ENCODE measurements at places on chromosomes 11 and 22. TPM values are rescaled to one million over a fixed set of nuclear protein-coding genes. Genes with fewer than 3 reads are reported as not detected.

GRCh38 chr22:48346911-48347310 is 1480.8 kb downstream of the BRD1 start:
- no peak for DNase-seq

- no peak for DNase-seq
Observed at GRCh38 chr11:77967753-77968152, 26.7 kb downstream of the INTS4 start.

- DNase-seq: no peak
Observed at GRCh38 chr22:48710410-48710809, 1117.3 kb downstream of the BRD1 start.

DNA sequence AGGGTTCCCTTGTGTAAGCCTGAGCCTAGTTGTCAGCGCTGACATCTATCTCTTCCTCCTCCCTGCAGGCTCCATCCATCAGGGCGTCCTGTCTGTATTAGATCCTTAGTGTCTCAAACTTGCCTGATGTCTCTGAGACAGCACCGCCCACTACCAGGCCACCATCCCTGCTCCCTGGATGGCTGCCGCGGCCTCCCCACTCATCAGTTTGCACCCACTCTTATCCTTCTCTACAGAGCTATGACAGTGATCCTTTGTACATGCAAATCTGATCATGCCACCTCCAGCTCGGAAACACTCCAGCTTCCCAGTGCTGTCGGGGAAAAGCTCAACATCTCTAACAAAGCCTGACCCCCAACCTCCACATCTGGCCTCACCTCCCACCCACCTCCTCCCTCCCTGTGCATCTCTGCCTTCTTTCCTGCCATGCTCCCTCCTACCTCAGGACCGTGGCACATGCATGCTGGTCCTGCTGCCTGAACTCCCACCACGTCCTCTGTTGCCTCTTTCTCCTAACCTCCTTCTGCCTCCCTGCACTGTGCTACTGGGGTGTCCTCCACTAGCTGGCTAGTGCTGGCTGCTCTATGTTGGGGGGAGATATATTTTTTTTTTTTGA is 61.6 kb upstream of the EIF3D start:
- DNase-seq: no peak

DNA sequence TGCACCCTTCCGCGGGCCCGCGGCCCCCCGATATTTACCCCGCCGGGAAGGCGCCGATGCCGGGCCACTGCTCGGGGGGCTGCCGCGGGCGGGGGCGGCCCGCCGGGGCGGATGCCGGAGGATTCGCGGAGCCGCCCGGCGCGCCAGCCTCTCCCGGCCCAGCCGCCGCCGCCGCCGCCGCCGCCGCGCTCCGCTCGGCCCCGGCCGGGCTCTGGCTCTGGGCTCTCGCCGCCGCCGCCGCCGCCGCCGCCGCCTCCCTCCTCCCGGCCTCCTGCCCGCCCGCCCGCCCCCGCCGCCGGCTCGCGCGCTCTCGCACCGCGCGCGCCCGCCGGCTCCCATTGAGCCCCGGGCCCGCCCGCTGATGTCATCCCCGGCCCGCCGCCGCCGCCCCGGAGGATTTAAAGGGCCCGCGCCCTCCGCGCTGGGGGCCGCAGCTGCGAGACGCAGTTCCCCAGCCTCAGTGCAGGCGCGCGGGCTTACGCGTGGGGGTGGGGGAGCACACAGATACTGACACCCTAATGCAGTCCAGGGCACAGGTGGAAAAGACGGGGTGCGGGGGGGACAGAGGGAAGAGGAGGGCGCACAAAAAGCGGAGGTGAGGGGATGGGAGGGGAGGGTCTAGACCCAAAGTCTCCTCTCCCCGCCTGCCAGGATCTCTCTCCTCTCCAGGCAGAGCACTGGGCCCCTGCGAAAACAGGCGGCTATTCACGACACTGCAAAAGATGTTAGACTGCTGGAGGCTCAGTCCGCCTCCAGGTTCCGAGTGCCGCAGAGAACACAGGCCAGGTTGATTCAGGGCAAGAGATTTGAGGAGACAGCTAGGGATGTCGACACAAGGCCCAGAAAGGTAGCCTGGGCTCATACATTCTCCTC is at the start of gene CSNK1E:
CSNK1E (minus strand) TSS at position 312 of the 873 bp plus-strand sequence. CDS start 3,276 bp downstream, outside the sequence.
- DNase-seq: peak; percentile 76

DNA sequence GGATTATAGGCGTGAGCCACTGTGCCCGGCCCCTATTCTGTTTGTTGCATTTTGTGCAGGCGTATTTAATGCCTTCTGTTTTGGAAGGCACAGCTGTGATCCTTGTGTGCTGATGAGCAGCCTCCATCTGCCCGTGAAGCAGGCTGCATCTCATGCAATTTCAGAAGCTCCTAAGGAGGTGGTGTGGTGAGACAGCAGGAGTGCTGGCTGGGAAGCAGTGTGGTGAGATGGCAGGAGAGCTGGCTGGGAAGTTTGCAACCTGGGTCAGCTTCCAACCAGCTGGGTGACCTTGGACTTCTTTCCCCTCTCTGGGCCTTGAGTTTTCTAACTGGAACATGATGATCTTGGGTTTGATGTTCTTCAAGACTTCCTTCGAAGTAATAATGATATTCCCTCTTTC is 525.1 kb downstream of the TBC1D22A start:
- no peak for DNase-seq

DNA sequence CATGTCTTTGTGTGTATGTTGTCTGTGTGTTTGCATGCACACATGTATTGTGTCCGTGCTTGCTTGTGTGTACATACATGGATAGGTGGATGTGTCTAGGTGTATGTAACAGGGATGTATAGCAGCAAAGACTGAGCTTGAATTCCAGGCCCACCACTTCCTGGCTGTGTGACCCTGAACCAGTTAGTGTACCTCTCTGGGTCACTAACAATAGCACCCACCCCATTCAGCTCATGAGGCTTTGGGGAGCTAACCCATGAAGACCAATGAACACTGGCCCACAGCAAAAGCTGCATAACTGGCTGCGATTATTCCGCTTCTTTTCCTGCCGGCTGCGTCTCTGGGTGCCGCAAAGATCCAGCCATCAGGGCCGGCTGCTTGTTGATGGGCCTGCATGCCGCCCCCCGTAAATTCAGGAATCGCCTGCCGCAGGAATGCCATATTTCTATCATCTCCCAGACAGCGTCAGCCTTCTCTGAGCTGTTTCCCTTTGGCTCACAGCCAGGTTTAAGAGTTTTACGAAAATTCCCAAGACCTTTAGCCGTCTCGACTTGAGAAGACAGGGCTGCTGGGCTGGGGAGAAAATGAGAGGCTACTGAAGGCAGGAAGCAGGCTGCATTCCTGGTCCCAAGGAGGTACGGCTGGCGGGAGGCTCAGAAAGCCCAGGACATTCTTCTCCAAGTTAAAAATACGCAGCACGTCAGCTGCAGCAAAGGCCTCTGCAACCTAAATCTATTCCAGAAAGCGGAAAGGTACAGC is 224.6 kb downstream of the MN1 start:
- DNase-seq: no peak

- no peak for DNase-seq
Observed at GRCh38 chr22:27674261-27674923, 127.2 kb downstream of the MN1 start.

DNA sequence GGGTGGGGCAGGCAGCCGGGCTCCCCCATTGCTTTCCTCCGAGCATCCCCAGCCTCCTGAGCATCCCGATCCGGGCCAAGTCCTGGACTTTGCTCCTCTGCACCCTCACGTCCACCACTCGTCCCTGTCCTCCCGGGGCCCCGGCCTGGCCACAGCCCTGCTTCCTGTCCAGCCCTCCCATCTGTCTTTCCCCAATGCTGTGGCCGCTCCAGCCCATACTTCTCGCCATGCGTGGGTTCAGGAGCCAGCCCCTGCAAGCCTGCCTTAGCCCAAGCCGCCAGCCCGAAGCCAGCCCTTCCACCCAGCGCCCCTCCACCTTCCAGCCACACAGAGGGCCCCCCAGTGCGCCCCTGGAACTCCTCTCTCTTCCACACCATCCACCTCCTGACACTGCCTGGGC is 23.8 kb downstream of the MRPL23 start:
- DNase-seq: peak; percentile 54

GRCh38 chr11:22302368-22302767 is 35.8 kb upstream of the SLC17A6 start:
- DNase-seq: no peak

The GPHA2 gene
- total RNA-seq: not detected

The COA4 gene
- total RNA-seq: 101 TPM

The PATE2 gene
- total RNA-seq: 0.55 TPM

The LRRC10B gene
- total RNA-seq: not detected

The C11orf42 gene
- not detected for total RNA-seq

The PI4KA gene
- total RNA-seq: 146 TPM

The SLCO2B1 gene
- total RNA-seq: not detected

The NOL12 gene
- 37.4 TPM for total RNA-seq

Data from natural killer cell treated with Interleukin-12 subunit alpha and Interleukin-12 subunit beta and Interleukin-15 and Interleukin-18, amount 100 ng/mL, for 72 hours (primary cell).